ENCODE measurements at places on chromosomes 7 and 10.

DNA sequence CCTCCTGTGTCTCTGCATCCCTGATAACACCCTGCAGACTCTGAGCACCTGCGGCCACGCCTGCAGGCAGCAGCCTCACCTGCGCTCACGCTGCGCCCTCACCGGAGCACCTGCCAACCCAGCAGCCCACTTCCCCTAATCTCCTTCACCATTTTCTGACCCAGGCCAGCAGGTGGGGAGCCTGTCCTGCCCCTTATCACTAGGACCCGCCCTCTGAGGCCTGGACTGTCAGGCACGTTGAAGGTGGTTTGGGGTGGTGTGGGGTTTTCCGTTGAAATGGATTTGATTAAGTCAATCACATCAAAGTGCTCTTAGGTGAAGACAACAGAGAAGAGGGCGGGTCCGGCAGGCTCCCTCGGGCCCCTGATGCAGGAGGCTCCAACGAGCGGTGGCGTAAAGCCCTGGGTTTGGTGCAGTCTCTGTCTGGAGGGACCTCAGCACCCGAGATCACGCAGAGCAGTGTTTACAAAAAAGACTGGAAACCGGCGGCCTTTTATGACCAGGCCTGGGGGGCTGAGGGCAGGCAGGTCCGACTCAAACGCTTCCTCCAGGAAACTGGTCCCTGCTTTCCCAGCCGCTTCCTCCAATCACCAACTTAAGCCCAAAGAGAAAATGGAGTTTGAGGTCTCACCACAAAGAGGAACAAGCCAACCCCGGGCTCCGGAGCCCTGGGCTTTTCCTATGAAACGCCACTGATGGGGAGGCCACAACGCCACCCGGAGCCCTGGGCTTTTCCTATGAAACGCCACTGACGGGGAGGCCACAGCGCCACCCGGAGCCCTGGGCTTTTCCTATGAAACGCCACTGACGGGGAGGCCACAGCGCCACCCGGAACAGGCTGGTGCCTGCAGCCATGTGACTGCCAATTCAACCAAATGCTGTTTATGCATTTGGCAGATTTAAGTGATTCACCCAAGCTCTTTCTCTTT lies 45.5 kb downstream of the DPYSL4 start:
- no peak for DNase-seq

- DNase-seq, result no peak
Observed at GRCh38 chr7:132065193-132065988, 509.0 kb upstream of the PODXL start.

- no peak for DNase-seq
Observed at GRCh38 chr10:85316276-85316675, 987.9 kb downstream of the CCSER2 start.

GRCh38 chr7:80362010-80362618 lies 149.8 kb downstream of the GNAT3 start:
- DNase-seq, result no peak

GRCh38 chr10:92009445-92009844 lies 85.9 kb downstream of the BTAF1 start:
- no peak for DNase-seq

- no peak for DNase-seq
Observed at GRCh38 chr7:17709127-17709526, 231.2 kb downstream of the SNX13 start.

GRCh38 chr10:121378251-121378801 lies 219.9 kb downstream of the FGFR2 start:
- DNase-seq, result no peak

DNA sequence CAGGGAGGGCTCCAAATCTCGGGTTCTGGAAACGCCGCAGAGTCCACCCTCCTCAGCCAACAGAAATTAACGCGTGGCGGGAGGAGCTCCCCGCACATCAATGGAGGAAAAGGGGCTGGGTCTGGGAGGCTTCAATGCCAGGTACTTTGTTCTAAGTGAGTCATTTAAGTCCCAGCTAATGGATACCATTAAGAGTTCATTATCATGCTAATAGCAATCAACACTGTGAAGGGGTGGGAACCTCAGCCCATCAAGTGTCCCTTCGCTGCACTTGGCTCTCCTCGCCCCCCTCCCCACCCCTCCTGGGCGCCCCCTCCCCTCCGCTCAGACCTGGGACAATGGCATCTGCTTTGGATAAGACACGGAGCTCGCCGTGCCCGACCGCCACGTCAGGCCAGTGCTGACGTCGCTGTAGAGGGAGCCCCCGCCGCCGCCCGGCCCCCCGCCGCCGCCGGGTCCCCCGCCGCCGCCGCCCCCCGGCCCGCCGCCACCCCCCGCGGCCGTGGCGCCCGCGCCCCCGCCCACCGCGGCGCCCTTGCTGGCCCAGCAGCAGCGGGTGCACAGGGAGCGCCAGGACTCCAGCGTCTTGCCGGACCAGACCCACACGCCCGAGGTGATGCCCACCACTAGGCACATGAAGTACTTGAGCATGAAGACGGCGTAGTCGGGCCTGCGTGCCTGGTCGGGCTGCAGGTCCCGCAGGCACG lies 2.9 kb downstream of the FZD8 start:
- DNase-seq, result no peak

Measured in stimulated activated CD4-positive, alpha-beta T cell treated with anti-CD3 and anti-CD28 coated beads, Interleukin-15, amount 100 ng/mL, for 1 hour (primary cell).